ENCODE measurements at places on chromosomes 11 and 22.

GRCh38 chr11:47857892-47858543 lies 9.9 kb upstream of the NUP160 start:
- H3K27ac ChIP-seq: no peak overlapping the region
- no peak overlapping the region for H3K4me3 ChIP-seq
- H3K27me3 ChIP-seq: no peaks in the 10 kb centered on the region
- DNase-seq: no peak

- no peak for DNase-seq
- no peaks in the 10 kb centered on the region for H3K27me3 ChIP-seq
- peaks cover 4% of the 10 kb centered on the region for H3K4me1 ChIP-seq
- H3K4me3 ChIP-seq: no peak overlapping the region
- H3K27ac ChIP-seq: no peak overlapping the region
- no peaks in the 10 kb centered on the region for H3K36me3 ChIP-seq
Measured at GRCh38 chr11:35688023-35688422, 25.4 kb downstream of the TRIM44 start.

GRCh38 chr11:2885678-2886081 lies at the start of gene CDKN1C:
CDKN1C (minus strand) TSS chr11:2885775; CDS start chr11:2885456, 319 bp downstream.
- no peaks in the 10 kb centered on the region for H3K36me3 ChIP-seq
- peaks cover 36% of the 10 kb centered on the region for H3K4me1 ChIP-seq
- H3K27me3 ChIP-seq: no peaks in the 10 kb centered on the region
- peak within 1 kb of the TSS; percentile 73 for H3K4me3 ChIP-seq
- DNase-seq: no peak

GRCh38 chr11:17538054-17538453 lies 6.2 kb downstream of the USH1C start:
- no peaks in the 10 kb centered on the region for H3K4me1 ChIP-seq
- no peak overlapping the region for H3K27ac ChIP-seq
- H3K36me3 ChIP-seq: no peaks in the 10 kb centered on the region
- H3K4me3 ChIP-seq: no peak overlapping the region
- H3K27me3 ChIP-seq: no peaks in the 10 kb centered on the region

DNA sequence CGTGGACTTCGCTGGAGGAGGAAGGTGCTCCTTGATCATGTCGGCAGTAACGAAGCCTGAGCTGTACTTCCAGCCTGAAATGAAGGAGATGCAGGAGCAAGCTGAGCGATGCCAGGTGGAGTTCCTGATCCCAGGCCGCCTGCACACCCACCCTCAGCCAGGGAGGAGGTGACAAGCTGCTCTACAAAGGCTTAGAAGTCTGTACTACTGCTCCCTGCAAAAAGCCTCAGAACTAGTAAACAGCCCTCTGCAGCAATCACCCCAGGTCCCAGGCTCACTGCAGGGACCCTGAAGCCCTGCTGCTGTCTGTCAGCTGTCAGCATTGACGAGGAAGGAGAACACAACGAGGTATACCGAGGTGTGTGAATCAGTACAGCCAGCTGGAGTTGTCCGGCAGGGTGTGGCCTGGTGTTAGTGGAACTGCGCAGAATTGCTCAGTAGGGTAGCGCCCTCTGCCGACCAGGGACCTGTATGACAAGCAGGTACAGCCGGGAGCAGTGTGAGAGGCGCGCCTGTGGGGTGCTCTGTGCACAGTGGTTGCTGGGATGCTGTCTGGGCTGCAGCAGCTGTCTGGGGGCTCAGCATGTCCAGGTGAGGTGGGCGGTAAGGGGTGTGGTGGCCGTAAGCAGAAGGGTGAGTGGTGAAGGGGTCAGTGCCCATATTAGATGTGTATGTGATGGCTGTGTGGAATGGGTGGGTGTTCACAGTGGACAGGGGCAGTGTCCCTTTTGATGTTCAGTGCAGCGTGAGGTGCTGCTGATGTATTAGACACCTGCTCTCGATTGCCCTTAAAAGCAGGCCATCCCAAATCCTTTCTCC lies 7.6 kb downstream of the CYB5R2 start:
- DNase-seq: no peak
- no peaks in the 10 kb centered on the region for H3K36me3 ChIP-seq
- H3K27ac ChIP-seq: no peak overlapping the region
- H3K4me1 ChIP-seq: no peaks in the 10 kb centered on the region
- H3K27me3 ChIP-seq: no peaks in the 10 kb centered on the region

- no peaks in the 10 kb centered on the region for H3K36me3 ChIP-seq
- H3K4me3 ChIP-seq: no peak overlapping the region
- no peak for DNase-seq
Measured at GRCh38 chr11:32418836-32419235, 16.5 kb downstream of the WT1 start.

GRCh38 chr11:89220684-89221339 lies 43.1 kb downstream of the TYR start:
- no peaks in the 10 kb centered on the region for H3K36me3 ChIP-seq
- no peaks in the 10 kb centered on the region for H3K27me3 ChIP-seq
- H3K27ac ChIP-seq: no peak overlapping the region
- no peak overlapping the region for H3K4me3 ChIP-seq

GRCh38 chr11:64814712-64815187 lies 4.4 kb upstream of the MEN1 start:
- no peaks in the 10 kb centered on the region for H3K27me3 ChIP-seq
- no peak overlapping the region for H3K4me3 ChIP-seq

DNA sequence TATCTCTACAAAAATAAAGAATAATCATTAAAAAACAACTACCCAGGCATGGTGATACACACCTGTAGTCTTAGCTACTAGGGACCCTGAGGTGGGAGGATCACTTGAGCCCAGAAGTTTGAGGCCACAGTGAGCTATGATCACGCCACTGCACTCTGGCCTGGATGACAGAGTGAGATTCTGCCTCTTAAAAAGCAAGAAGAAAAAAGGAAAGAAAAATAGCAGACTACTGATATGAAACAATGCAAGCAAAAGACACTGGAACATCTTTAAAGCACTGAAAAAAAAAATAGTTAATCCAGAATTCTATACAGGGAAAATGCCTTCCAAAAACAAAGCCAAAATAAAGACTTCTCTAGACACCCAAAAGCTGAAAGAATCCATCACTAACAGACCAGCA lies 5.9 kb downstream of the VPS37C start:
- DNase-seq: no peak
- no peaks in the 10 kb centered on the region for H3K36me3 ChIP-seq

GRCh38 chr22:35928285-35928798 lies 100.3 kb downstream of the RBFOX2 start:
- DNase-seq: no peak
- no peaks in the 10 kb centered on the region for H3K27me3 ChIP-seq
- H3K4me1 ChIP-seq: peaks cover 9% of the 10 kb centered on the region
- peak overlapping the region; percentile 11 for H3K27ac ChIP-seq

DNA sequence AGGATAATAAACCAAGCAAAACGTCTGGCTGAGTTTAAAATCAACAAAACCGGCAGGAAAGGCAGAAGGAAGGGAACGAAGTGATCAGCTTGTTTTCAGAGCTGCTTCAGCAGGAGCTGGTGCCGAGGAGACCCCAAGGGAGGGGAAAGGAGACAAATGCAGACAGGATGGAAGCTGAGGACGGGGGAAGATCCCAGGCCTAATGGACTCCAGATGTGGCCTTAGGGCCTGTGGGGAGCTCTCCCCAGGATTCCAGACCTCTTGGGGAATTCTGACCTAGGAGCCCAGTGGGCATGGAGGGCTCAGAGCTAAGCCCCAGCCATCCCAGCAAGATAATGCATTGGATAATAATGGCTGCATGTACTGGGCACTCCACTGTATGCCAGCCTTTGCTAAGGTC lies 211.4 kb upstream of the NARS2 start:
- DNase-seq: no peak
- no peaks in the 10 kb centered on the region for H3K27me3 ChIP-seq
- H3K4me3 ChIP-seq: no peak overlapping the region
- H3K36me3 ChIP-seq: no peaks in the 10 kb centered on the region
- no peak overlapping the region for H3K27ac ChIP-seq
- peaks cover 6% of the 10 kb centered on the region for H3K4me1 ChIP-seq

- DNase-seq: no peak
- no peak overlapping the region for H3K27ac ChIP-seq
- no peak overlapping the region for H3K4me3 ChIP-seq
- H3K36me3 ChIP-seq: no peaks in the 10 kb centered on the region
Measured at GRCh38 chr22:18012531-18012930, 11.8 kb downstream of the MICAL3 start.

DNA sequence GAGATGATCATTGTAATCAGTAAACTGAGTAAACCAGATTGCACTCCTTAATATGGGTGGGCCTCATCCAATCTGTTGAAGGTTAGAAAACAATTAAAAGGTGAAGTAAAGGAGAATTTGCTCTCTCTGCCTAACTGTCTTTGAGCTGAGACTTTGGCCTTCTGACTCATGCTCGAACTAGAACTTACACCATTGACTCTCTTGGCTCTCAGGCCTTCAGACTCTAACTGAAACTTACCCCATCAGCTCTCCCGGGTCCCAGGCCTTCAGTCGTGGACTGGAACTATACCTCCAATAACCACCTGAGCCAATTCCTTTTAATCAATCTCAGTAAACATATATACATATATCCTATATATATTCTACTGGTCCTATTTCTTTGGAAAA lies 34.0 kb downstream of the LGR4 start:
- no peaks in the 10 kb centered on the region for H3K4me1 ChIP-seq
- H3K36me3 ChIP-seq: no peaks in the 10 kb centered on the region
- no peak overlapping the region for H3K27ac ChIP-seq

DNA sequence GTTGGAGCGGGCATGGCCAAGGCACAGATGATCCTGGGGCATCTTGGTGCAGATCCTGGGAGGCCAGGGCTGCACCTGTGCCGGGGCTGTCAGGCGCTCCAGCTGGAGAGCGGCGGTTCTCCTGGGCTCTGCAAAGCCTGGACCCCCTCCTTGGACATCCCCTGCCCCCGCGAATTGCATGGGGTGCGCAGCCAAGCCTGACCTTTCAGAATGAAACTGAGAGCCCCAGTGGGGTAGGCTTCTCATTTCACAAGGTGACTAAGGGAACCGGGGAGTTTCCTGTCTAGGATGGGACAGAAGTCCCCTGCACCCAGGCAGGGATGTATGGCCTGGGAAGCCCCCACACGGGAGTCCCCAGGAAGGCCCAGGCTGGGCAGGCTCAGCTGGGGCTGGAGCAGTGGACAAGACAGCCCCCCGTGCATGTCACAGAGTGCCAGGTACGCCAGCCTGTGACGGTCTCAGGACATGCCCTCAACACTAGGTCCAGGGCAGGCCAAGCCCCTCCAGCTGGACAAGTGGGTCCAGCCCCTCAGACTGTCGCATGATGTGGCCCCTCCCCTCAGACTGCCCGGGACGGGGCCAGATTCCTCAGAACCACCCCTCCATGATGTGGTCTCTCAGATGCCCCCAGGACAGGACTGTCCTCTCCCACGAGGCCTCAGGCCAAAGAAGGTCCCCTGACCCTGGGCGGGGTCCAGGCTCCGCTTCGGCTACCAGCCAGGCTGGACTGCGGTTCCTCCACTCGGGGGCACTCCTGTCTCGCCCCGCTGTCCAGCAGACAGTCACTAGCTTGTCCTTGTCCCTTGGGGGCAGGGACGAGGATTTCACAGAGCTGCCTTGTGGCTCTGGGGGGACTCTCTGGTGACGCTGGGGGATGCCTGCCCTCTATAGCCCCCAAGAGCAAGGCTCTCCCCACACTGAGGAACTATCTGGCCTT lies 2.3 kb downstream of the LSP1 start:
- DNase-seq: no peak
- no peaks in the 10 kb centered on the region for H3K36me3 ChIP-seq
- no peak overlapping the region for H3K27ac ChIP-seq

DNA sequence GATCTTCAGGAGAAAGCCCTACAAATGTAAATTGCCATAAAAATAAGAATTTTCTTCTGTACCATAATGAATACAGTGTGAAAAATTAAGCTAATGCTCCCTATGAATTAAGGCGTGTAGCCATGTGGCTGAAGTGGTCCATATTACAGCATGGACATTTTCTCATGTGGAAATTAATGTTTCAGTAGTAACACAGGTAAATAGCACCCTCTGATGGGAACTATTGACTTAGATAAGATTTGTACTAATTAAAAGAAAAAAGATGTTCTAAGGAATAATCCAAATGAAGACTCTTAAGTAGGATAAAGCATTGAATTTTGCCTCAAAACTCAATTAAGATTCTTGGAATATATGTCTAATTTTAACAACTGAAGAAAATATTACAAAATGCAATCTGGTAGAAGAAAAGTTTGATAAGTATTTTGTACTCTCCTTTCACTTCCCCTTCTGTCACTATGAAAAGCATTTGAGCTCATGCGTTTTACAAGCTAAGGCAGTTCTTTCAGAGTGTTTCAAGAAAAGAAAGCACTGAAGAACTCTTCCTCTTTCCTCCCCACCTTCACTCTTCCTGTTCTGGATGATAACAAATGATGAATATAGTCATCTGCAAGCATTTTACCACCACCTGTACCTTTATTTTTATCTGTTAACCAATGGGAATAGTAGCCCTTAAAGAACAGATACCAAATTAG lies 9.9 kb upstream of the OR8D2 start:
- H3K4me1 ChIP-seq: no peaks in the 10 kb centered on the region
- H3K27me3 ChIP-seq: no peaks in the 10 kb centered on the region
- H3K27ac ChIP-seq: no peak overlapping the region
- no peaks in the 10 kb centered on the region for H3K36me3 ChIP-seq

GRCh38 chr11:17707830-17708229 lies 11.5 kb upstream of the MYOD1 start:
- no peak overlapping the region for H3K27ac ChIP-seq
- H3K36me3 ChIP-seq: no peaks in the 10 kb centered on the region
- H3K27me3 ChIP-seq: no peaks in the 10 kb centered on the region
- no peaks in the 10 kb centered on the region for H3K4me1 ChIP-seq

DNA sequence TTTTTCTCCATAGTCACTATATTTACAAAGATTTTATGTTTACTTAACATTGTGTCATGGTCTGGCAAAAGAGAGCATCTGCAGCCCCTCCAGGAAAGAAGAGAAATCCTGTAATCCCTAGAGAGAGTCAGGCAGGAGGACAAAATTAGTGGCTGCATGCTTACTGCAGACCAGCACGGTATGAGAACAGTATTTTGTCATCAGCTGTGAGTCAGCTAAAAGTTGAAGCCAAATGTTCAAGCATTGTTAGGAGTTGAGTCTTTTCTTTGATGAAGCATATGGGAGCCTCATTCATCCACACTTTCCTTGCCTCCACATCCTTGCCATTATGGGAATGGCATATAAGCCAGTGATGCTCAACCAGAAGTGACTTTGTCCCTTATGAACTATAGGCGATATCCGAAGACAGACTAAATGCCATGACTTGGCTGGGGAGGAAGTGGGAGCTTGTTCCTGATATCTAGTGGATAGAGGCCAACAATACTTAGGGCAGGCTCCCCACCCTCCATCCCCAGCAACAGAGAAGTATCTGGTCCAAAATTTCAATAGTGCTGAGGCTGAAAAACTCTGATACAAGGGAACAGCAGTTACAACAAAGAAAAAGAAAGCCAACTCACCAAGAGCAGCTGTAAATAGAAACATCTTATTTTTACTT lies 112.0 kb upstream of the OR5AK2 start:
- H3K4me1 ChIP-seq: peaks cover 5% of the 10 kb centered on the region
- H3K27me3 ChIP-seq: no peaks in the 10 kb centered on the region
- H3K27ac ChIP-seq: no peak overlapping the region
- H3K36me3 ChIP-seq: no peaks in the 10 kb centered on the region

GRCh38 chr22:49157529-49158339 lies 669.9 kb downstream of the BRD1 start:
- no peaks in the 10 kb centered on the region for H3K27me3 ChIP-seq
- H3K27ac ChIP-seq: no peak overlapping the region
- no peak overlapping the region for H3K4me3 ChIP-seq
- no peaks in the 10 kb centered on the region for H3K36me3 ChIP-seq

GRCh38 chr11:66981976-66982578 lies 7.0 kb downstream of the C11orf86 start:
- no peaks in the 10 kb centered on the region for H3K27me3 ChIP-seq
- H3K36me3 ChIP-seq: no peaks in the 10 kb centered on the region
- no peak overlapping the region for H3K4me3 ChIP-seq
- DNase-seq: no peak

Data from vagina (tissue), 2 donors.